Kasumi-1 (cell line): ENCODE measurements at places on chromosomes 16 and 17.

DNA sequence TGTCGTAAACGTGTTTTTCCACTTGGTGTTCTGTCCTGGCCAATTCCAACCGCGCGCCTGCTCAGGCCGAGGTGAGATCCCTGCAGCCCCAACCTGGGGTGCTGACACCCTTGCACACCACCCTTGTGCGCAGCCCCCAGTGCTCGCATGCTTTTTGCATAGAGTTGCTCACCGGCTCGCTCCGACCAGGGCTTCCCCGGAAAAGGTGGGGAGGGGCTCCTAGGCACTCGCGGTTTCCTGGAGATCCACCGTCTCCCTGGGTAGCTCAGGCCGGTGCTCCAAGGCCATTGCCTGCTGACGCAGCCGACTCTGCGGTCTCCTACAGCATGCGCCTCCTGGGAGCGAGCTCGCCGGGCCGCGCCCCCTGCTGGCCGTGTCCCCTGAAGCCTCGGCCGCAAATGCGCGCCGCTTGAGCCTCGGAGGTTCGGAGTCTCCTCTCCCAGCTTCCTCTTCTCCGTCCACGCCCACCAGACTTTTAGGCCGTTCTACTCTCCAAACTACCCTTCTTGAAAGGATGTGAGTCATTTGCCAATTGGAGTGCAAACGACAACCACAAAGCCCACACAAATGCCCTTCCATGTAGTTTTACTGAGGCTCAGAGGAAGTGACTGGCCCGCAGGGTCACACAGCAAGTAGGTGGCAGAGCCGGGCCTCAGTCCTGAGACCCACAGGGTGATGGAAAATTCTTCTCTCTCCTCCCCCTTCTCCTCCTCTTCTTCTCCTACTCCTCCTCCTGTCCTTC, 7.2 kb upstream of the PDP2 start:
- peak; percentile 100 for DNase-seq

- no peak for DNase-seq
Observed at GRCh38 chr17:7859028-7859427, 1.2 kb downstream of the CYB5D1 start.

- no peak for DNase-seq
Observed at GRCh38 chr17:1423456-1424135, 23.6 kb upstream of the YWHAE start.

DNA sequence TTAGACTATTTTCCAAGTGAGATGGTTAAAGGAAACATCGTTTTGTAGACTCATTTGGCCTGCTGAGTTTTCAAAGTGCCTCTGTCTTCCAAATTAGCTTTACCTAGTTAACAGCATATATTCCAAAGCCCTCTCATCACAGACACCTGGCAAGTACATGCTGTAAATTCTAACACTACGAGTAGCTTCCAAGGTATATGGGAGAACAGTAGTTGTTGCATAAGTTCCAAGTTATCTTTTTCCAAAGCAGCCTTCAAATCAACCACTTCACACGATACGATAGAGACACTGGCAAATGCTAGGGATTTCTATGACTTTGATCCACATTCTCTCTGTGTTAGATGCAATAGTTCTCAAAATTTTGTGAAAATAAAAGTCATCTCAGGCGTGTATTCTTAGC, 299.3 kb downstream of the CNTNAP4 start:
- DNase-seq = no peak

GRCh38 chr16:5450409-5451104, 353.0 kb upstream of the EEF2KMT start:
- no peak for DNase-seq

DNA sequence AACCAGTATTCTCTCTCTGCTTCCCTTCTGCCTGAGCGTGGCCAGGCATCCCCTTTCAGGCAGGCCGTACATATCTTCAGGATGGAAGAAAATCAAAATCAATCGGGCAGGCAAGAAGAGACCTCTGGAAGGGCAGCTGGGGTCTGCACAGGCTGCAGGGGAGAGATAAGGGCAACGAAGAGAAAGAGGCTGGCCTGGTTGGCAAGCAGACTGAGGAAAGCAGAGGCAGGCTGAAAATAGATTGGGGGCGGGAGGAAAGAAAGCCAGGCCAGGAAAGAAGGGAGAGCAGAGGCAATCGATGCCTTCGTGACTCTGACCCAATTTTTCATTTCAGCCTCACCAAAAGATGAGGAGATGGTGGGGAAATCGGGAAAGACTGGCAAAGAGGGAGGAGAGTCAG, 18.1 kb downstream of the PIPOX start:
- DNase-seq = no peak

DNA sequence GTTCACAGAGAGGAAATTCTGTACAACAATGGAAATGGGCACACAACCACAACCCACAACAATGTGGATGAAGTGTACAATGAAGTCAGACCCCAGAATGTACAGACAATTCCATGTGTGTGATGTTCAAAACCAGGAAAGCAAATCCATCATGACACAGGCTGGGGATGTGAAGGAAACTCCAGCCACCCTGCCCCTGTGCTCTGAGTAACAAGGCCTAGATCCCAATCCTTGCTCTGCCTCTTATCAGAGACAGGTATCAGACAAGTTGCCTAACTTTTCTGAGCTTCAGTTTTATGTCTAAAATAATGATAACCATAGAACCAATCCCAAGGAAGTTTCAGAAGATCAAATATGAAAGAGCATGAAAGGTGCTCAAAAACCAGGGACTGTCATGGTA, 1.8 kb upstream of the C16orf95 start:
- DNase-seq = no peak

DNA sequence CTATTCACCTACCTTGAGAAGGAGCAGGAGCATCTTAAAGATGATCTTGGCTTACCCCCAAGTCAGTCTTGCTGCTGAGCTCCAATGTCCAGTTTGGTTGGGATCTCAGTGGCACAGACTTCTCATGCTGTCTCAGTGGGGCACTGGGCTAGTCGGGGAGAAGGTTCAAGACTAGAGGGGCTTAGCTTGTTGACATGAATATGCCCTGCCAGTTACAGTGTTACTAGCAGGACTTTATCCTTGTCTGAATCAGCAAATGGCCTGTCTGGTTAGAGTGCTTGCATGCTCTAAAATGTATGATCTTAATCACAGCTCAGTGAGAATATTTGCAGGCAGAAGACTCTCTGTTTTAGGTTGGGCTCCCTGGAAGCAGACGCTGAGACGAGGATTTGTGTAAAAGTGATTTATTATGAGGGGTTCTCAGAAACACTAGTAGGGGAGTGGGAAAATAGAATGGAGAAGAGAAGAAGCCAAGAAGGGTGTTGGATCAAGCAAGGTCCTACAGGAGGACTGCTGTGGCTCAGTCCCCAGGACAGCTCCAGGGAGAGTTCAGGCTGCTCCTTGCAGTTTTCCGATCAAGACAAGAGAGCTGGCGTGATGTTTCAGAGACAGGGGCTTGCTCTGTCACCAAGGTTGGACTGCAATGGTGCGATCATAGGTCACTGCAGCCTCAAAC, 150.4 kb upstream of the HS3ST2 start:
- DNase-seq = no peak

- DNase-seq = no peak
Observed at GRCh38 chr17:19264681-19265080, 27.5 kb downstream of the EPN2 start.

GRCh38 chr16:71507061-71507460, 17.9 kb upstream of the ZNF19 start:
- DNase-seq = no peak

DNA sequence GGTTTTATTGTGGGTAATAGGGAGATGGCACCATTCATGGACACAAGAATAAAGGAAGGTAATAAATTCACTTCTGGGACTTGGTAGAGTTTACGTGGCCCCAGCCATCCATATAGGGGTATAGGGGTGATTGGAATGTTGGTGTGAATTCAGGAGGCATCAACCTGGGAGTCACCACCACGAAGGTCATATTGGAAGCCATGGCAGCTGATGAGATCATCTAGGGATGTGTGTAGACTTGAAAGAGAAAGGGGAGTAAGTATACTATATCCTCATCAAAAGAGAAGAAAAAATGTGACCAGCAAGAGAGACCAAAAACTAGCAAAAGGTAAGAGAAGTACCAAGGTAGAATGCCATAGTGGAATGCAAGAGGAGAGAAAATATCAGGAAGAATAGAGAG, 26.6 kb upstream of the GINS3 start:
- DNase-seq = no peak

GRCh38 chr17:18962494-18962815, 10.5 kb downstream of the SLC5A10 start:
- no peak for DNase-seq

DNA sequence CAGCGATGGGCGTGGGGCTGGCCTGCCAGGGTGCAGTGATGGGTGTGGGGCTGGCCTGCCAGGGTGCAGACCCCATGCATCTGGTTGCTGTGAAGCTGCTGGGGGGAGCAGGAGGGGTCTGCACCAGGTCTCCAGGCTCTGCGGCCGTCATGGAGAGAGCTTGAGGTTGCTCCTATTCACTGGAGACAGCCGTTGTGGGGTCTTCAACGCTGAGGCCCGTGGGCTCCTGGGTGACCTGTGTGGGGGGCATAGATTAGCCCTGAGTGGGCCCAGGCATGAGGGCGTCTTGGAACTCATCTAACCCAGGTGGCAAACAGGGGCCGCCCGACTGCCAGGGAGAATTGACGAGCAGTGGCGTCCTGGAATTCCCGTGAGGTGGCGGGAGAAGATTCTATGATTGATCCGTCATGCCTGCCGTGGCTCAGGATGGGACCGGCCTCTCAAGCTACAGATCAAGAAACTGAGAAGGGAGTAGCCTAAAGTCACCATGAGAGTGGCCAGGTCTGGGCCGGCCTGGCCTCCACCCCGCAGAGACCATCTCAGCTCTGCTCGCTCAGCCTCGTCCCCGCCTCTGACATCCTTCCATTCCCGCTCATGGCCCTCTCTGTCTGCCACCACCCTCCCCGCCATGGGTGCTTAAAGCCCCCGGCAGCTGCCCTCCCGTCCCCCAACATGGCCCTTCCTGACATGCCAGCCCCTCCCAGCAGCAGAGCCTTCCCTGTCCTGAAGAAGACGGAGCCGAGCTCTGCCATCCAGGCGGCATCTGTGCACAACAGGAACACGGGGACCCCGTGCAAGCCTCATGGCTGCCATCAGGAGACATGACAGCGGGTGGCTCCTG, 50.7 kb upstream of the ACSF3 start:
- DNase-seq = no peak

GRCh38 chr16:30660424-30661261, 2.4 kb downstream of the FBRS start:
- DNase-seq = no peak

- DNase-seq = no peak
Observed at GRCh38 chr17:28402224-28402630, 3.8 kb downstream of the SLC46A1 start.

GRCh38 chr17:34837876-34838478, 123.3 kb downstream of the CCT6B start:
- DNase-seq = no peak

DNA sequence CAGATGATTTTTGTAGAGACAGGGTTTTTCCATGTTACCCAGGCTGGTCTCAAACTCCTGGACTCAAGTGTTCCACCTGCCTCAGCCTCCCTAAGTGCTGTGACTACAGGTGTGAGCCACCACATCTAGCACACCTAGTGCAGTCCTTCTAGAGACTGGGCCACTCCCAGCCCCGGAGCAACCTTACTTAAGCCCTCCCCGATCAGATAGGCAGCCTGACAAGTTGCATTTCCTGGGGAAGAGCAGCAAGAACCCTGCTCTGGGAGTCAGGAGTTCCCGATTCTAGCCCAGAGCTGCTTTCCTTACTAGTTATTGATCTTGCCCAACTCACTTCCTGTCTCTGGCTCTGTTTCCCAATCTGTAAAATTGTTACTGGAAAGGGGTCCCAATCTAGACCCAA, 7.0 kb upstream of the NAGLU start:
- DNase-seq = no peak

DNA sequence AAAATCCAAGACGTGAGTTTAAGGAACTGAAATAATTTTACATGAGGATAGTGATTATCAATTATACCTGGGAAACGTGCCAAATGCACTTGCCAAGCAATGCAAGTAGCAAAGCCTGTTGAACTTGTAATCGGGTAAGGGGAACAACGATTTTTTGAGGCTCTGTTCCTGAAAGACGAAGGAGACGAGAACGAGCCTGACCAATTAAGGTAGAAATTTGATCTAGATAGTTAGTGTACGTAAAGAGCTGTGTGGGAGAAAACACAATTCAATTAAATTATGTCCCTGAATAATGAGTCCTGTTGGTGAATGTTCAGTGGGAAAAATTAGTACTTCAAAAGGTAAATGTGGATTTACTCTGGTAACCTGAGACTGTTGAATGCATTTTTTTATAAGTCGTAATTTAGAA, 17.7 kb upstream of the KCTD5 start:
- no peak for DNase-seq

GRCh38 chr17:27701963-27702362, 71.0 kb downstream of the LGALS9 start:
- no peak for DNase-seq

GRCh38 chr17:73365301-73365874, 53.6 kb upstream of the CDC42EP4 start:
- no peak for DNase-seq

GRCh38 chr16:54128629-54129234, 157.9 kb downstream of the IRX3 start:
- no peak for DNase-seq

GRCh38 chr17:6509031-6509771, 47.2 kb downstream of the PITPNM3 start:
- DNase-seq = no peak

- no peak for DNase-seq
Observed at GRCh38 chr17:10052106-10052813, 146.1 kb downstream of the GAS7 start.

GRCh38 chr17:20097330-20097729, 88.2 kb downstream of the SPECC1 start:
- no peak for DNase-seq

DNA sequence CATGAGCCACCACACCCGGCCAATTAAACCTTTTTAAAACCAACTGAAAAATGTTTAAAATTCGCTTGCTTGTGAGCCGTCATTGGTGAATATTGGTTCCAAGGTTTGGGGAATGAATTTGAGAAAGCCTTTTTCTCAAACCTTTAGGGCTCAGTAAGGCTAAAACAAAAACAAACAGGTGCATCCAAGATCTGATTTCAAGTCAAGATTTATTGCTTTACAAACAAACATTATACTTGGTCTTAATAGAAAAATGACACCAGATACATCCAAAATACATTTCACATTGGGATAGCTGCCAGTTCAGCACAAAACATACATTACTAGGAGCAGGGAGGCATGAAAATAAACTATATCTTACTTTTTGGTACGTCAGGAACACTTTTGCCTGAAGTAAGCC, 5.4 kb downstream of the C17orf58 start:
- no peak for DNase-seq

GRCh38 chr16:54923055-54923473, 7.6 kb upstream of the IRX5 start:
- DNase-seq = peak; percentile 51

DNA sequence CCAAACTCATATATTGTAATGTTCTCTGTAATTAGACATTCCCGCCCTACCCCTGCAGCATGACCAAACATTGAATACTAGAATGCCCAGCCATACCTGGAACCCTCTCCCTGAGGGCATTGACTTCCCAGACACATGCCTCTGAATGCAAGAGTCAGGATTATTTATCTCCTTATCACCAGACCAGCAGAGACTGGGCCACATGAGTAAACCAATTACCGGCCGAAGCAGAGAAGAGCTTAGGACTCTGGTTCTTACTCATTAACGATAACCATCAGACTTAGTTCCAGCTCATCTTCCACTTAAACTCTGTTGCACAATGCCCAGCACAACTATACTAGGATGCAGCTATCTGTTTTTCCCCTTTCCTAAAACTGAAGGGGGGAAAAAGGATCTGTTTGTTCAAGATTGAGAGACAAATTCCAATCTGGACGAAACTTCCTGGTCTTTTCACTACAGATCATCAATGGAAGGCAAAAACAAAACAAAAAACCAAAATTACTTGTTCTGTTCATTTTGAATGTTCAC, 88.2 kb upstream of the CORO6 start:
- DNase-seq = no peak
